COLO829 (cell line): ENCODE measurements at places on chromosomes 11 and 22.

DNA sequence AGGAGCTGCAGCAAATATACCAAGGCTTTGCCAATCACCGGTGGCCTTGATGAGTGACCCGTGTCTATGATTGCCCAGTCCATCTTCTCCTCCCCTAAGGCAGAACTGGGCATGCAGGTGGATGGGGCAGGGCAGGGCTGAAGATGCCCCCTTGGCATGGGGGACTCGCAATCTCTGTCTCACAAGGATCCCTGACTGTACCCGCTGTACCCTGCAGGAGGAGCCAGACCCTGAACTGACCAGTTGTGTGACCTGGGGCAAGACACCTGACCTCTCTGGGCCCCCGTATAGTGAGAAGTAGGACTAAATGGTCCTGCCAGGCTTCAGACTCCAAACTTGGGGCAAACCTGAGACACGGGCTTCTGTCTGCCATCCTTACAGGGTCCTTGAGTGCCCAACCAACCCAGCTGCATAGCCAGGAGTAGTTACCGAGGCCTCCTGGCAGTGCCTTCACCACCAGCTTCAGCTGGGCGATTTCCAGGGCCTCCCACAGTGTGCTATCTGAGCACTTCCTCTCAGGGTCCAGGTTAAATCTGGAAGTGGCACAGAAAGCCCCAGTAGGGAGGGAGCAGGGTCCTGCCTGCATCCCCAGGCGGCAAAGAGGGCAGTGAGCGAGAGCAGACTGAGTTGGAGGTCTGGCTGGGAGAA is 6.4 kb upstream of the KCNJ11 start:
- no peak for DNase-seq

- no peak for DNase-seq
Observed at GRCh38 chr11:26951809-26952515, 42.0 kb upstream of the FIBIN start.

DNA sequence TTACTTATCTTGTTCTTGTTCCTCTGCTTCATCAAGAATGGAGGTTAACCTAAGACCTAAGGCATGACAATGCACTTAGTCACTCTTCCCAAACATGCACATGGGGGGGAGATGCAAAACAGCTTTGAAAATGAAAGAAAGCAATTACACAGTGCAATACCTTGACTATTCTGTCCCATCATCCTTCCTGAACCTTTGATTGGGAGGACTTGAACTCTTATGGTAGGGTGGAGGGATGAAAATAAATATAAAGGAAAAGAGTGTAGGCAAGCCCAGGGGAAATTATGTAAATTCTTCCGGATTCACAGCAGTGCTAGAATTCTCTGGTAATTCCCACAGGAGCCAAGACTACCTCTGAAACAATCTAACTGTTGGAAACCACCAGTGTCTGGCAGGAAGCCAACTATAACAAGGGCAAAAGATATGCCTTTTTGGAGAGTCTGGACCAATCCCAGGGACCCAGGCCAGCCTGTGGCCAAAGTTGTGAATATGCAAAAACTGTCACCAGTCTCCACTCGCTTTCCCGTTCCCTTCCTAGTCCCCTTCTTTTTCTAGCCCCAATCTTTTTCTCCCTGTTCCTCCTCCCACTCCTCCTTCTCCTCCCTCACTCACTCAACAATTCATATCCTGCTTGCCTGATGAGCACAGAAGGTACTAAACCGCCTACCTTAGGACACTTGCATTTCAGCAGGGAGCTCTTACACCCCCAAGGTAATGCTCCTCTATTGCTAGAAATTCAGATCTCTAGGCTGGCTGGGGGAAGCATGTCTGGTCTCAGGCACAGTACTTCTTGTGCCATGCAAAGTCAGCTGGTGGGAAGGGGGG is 2.5 kb upstream of the RCN1 start:
- peak; percentile 87 for DNase-seq

DNA sequence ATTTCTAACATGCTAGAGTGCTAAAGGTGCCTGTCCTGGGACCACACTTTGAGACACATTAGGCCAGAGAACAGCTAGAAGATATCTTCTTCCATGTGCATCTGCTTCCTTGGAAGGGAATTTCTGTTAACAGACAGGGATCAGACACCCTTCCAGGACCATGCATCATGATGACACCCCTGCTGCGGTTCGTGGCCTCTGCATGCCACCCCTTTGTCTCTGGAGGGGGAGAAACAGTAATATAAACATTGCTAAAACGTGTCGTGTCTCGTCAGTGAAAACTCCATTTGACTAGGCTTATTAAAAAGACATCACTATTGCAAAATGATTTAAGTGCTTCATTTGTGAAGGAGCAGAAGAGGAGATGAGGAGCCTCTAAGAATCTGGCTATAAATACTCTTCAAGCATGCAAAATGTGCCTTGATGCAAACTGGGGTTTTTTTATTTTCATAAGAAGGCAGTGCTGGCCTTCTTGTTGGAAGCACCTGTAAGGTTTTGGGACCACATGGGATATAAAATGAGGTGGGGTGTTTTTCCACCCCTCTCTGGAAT is 141.6 kb downstream of the MYO18B start:
- no peak for DNase-seq

DNA sequence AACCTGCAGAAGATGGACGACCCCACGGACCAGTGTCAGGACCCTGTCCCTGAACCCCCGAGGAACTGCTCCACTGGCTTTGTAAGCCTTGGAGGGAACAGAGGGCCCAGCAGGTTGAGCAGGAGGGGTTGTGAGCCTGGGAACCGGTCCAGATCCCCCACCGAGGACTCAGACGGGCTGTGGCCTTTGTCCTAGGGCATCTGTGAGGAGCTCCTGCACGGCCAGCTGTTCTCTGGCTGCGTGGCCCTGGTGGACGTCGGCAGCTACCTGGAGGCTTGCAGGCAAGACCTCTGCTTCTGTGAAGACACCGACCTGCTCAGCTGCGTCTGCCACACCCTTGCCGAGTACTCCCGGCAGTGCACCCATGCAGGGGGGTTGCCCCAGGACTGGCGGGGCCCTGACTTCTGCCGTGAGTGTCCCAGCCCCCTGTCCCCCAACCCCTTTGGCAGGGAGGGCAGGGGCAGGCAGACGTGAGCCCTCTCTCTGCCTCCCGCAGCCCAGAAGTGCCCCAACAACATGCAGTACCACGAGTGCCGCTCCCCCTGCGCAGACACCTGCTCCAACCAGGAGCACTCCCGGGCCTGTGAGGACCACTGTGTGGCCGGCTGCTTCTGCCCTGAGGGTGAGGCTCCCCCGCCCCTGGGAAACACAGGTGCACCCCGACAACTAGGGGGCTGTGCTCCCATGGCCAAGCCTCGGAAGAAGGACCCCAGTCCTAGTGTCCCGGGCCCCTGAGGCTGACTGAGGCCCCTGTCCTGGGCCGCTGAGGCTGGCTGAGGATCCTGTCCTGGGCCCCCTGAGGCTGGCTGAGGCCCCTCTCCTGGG is 6.4 kb downstream of the MUC5AC start:
- DNase-seq, result no peak

DNA sequence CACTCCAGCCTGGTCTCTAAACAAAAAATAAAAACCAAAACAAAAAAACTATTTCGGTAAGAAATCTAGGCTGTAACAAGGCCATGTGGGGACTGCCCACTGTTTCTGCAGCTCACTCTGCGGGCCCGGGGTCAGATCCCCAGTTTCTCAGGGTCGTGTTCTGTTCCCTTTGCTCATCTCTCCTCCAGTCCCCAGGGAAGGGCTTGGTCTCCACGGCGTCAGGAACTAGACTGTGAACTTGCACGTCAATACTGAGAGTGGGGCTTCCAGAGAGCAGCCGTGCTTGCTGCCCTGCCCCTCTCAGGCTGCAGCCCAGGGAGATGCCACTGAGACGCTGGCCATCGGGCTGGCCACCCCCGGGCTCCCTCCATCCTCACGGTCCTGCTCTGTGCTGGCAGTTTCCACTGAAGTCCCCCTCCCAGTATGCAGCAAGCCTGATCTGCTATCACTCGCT is 33.7 kb upstream of the MOB2 start:
- no peak for DNase-seq

DNA sequence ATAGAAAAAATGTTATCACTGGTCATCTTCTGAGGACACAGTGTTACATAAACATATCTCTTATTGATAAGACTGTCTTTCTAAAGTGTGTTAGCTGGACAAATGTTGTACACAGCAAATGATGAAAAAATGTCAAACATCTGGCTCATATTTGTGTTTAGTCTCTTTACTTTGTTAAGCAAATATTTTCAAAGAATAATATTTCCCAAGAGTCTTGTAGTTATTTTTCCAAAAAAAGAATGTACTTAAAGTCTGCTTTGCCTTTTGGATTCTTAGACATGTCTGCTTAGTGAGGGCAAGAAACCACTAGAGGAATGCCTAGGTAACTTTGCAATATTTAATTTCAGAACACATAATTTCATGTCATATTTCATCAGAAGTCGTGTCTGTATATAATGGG is 23.9 kb upstream of the CCDC179 start:
- no peak for DNase-seq

GRCh38 chr22:44943701-44944324 is 66.0 kb downstream of the PHF21B start:
- no peak for DNase-seq

GRCh38 chr11:2881981-2882375 is 3.6 kb downstream of the CDKN1C start:
- DNase-seq, result no peak

DNA sequence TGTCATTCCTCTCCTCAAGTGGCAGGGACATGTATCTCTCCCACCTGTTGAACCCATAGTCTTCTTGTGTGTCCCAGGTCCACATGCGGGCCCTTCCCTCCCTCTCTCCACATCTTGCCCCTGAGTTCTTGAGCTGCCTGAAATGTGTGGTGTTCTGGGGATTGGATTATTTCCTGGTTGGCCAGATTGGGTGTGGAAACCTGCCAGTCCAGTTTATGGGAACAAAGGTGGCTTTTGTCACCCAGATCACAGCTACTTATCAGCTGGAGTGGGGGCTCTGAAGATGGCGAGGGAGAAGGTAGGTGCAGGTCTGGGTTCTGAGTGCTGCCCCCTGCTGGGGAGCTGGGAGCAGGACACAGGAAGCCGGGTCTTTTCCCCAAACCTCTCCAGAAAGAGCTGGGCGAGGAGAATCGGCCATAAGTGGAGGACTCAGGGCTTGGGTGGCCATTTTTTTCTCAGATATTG is 14.2 kb downstream of the DTX4 start:
- peak; percentile 72 for DNase-seq

DNA sequence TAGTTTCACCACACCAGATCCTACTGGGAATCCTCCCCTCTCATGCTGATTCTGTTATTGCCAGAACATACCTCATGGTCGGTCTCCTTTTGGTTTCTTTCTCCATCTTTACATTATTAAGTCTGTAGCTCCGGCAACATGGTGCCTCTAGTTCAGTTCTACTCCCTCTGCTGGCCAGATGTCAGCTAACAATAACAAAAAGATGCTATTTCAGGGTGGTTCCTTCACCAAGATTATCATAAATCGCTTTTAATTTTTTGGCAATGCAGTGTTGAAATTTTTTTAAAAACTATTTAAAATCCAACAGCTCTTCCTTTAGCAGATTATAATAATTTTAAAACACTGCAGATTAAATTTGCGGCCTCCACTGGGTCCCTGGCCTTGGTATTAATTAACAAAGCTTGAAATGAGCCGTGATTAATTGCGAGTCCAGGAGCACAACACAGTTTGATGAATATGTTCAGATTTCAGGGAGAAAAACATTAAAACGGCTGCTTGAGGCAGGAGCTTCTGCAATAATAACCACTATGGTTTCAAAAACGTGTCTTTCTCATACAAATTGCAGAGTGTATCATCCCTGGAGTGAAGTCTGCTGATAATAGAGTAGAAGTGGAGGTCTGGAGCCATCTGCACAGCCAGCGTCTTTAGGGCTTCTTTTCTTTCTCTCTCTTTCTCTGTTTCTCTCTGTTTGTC is 492.9 kb upstream of the KIRREL3 start:
- DNase-seq, result no peak

- no peak for DNase-seq
Observed at GRCh38 chr22:39966470-39966869, 6.3 kb downstream of the TMA7B start.

DNA sequence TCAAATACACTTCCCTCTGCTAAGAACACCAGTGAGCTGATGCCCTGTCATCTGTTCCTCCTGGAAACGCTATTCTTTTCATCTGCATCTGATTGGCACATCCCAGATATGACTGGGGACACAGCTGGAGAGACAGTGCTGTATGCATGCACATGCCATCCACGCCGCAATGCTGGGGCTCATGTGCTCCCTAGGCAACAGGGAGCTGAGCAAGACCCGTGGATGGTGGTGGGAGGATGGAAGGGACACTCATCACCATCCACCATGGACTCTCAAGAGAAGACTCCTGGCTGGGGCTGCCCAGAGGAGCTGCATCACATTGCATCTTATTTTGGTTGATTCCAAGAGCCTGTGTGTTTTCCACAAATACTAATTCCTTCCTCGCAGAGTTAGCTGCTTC is 534.9 kb downstream of the OPCML start:
- no peak for DNase-seq

DNA sequence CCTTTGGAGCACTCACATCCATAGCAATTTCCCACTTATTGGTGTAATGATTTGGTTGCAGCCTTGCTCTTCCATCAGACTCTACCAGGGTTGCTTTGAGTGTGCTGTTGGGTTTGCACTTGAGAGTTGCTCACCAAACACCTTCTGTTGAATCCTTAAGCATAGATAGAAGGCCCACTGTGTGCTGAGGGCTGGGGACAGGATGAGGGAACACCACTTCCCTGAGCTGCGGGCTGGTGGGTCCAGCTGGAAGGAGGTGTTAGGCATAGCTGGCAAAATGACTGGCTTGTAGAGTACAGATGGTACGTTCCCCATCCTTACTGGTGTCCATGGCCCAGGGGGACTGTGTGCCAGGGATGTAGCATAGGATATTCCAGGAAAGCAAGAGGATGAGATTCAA is 3.9 kb downstream of the PRDM11 start:
- DNase-seq, result no peak

DNA sequence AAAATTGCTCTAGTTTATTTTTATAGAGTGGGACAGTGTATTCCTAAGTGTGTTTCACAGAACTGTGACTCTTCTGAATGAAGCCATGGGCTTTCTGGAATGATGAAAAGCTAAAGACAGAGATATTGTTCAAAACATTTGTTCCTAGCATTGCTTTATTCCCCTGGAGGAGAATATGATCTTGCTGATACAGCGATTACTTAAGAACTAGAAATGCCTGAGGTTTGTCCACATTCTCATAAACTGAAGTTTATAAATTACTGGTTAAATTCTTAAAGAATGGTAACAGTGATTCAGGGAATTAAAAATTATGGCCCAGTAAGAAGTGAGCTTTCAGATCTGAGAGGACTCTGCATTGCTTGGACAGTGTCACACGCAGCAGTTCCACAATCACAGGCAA is 690.3 kb downstream of the FAM181B start:
- DNase-seq, result no peak

- DNase-seq, result no peak
Observed at GRCh38 chr11:17314232-17314547, 37.4 kb upstream of the NCR3LG1 start.

DNA sequence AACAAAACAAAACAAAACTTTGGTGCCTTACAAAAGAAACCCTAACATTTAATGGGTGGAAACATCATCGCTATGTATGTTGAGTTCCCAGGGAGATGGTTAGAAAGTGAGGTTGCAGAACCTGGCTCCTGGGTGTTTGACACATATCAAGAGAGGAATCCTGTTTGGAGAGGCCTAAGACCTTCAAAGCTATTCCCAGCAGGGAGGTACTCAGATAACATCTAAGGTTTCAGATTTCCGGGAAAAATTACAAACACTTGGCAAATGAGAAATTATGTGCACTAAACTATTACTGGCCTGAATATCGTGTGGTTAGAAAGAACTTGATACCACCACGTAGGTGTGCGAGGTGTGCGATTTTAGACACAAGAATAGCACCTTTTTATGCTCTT is 18.5 kb downstream of the TRIM5 start:
- DNase-seq, result no peak
